ENCODE measurements at places on chromosomes 16 and 17.
A peak's percentile ranks its signal among the peaks of the same experiment; 100 is the strongest.

- DNase-seq = no peak
Measured at GRCh38 chr17:47719411-47720152, 13.5 kb upstream of the TBX21 start.

DNA sequence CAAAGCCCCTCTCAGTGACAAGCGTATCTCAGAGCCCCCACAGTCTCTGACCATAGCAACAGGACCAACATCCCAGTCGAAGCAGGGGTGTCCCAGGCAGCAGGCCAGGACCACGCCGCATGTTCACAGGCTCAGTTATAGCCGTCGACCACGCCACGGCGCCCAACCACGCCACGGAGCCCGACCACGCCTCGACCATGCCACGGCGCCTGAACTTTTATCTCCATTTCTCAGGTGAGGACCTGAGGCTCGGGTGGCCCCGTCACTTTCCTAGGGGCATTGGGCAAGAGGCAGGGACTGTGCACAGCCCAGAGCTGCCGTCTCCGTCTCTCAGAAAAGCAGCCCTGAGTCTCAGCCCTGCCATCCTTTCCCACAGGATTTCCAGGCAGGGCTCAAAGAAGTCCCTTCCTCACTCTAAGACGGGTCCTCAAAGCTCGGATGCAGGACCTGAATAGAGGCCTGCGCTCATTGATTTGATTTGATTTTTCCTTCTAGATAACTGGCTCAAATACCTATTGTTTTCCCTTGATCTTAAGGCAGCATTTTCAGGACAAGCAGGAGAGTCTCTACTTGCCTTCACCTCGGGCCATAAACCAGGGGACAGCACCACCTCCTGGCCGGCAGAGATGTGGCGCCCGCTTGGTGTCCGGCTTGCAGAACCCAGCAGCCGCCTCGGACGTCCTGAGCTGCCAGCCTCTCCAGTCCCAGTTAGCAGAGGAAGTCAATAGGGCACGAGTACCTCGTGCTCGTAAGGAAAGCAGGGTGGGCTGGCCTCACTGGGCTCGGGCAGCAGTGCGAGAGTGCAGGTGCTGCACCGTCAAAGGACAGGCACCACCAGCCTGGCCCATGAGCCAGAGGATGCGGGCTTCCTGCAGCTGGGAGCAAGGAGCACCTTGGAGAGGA is 38.8 kb downstream of the C16orf95 start:
- DNase-seq = peak; percentile 42

DNA sequence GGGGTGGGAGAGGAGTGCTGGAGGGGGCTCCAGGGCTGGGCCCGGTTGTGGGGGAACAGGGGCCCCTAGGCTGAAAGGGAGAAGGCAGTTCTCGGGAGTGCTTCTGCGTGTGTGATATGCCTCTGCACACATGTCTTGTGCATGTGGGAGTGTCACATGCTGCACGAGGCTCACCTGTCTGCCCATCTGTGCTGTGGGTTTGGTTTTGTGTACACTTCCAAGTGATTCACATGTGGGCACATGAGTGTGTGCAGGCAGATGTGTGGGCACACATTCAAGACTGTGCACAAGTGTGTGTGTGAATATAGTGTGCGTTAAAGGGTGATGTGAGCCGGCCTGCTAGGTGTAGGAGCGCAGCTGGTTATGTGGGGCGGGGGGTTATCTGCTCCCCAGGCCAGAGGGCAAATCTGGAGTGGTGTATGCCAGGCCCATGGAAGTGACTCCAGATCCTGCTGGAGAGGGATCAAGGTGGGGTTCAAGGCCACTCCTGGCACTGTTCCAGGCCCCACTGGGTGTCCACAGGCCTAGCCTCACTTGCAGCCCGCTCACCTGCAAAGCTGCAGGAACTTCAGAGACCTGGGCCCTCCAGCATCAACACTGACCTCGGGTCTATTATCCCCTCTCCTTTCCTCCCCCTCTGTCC is 3.8 kb upstream of the BAHCC1 start:
- DNase-seq = no peak

DNA sequence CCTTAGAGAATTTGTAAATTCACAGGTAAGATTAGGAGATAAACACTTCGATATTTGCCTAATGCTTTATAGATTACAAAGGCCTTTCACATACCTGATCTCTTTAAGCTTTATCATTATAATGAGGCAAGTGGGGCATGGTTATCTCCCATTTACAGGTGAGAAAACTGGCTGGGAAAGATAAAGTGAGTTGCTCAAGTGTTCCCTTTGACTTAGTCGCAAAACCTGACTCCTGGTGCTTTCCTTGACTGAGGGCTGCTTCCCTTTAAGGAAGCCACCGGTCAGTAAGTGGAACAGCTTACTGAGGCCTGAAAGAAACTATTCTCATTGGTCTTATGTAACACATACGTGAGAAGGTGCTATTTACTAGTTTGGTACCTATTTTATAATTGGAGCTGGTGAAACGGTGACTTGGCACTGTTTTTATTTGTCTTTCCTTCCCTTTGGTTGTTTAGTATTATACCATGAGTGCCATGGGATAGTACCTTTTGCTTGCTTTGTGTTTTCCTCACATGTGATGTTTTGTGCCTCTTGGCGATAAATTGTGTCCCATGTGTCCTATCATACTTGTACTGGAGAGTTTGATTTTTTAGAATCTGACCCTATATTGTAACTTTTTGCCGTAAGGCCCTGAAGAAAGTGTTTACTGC is 57.2 kb downstream of the NUP88 start:
- no peak for DNase-seq

GRCh38 chr16:78576941-78577340 is 477.5 kb downstream of the WWOX start:
- DNase-seq = no peak

DNA sequence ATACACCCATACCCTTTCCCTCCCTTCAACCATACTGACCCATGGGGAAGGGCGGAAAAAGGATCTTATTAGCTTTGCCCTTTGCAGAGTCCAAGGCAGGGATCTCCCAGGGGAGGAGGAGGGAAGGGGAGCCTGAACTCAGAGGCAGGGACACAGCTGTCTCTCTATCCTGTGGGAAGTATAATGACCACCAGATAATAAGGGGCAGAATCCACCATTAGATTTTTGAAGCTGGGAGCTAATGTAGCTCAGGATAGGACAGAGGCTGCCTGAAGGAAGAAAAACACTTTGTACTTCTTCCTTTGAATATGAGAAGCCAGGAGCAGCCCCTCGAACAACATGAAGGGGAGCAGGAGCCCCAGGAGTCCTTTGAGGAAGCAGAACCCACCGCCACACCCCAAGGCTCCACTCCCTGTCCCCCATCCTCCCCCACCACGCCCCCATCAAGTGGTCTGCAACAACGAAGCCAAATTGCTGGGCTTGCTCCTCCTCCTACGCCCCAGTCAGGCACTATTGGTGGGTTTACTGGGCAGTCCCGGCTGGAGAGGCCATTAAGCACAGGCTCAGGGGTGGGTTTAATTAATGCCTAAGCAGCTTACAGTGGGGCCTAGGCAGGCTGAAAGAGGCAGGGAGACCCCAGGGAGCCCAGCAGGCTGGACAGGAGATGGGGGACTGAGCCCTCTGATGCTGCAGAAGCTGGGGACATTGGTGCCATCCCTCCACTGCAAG is 5.3 kb downstream of the MPP2 start:
- DNase-seq = no peak

DNA sequence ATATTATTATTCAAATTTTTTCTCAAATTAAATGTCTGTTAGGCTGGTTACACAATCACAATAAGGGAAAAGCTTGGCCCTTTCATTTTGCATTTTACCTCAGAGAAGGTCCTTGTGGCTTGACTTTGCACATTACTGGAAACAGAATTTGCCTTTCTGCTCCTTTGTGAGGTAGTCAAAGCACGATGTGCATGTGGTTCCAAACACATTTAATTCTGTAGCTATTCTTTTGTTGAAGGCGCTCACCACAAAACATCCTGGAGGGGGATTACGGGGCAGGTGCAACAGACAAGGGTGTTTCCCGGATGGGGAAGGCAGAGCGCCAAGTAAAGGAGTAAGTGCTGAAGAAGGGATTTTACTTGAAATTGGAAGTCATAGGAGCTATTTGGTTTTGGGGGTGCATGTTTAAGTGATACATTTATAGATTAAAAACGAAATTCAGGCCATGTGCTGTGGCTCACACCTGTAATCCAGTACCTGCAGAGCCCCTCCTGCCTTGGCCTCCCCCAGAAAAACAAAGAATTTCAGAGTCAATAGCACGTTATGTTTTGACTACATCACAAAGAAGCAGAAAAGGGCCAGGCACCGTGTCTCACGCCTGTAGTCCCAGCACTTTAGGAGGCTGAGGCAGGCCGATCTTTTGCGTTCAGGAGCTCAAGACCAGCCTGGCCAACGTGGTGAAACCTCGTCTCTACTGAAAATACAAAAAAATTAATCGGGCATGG is 31.2 kb upstream of the TENT4B start:
- no peak for DNase-seq

- DNase-seq = peak; percentile 72
Measured at GRCh38 chr16:51151961-51152663, 1.0 kb upstream of the SALL1 start.

DNA sequence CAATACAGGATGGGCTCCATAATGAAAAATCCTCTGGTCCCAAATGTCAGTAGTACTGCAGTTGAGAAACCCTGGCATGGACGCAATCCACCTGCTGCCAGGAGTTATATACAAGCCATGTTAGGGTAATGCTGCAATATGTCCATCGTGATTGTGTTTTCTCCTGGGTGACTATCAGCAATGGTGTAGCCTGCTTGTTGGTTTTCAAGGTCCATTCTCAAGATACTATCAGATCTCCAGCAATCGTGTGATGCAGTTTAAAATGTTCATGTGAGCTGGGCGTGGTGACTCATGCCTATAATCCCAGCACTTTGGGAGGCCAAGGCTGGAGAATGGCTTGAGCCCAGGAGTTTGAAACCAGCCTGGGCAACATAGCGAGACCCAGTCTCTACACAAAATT is 24.0 kb downstream of the ABCC1 start:
- no peak for DNase-seq

- no peak for DNase-seq
Measured at GRCh38 chr16:46658925-46659324, 30.1 kb downstream of the VPS35 start.

- DNase-seq = no peak
Measured at GRCh38 chr17:80961541-80962330, 29.9 kb upstream of the CHMP6 start.

- DNase-seq = peak; percentile 43
Measured at GRCh38 chr17:3827124-3827773, 18.8 kb downstream of the NCBP3 start.

- DNase-seq = no peak
Measured at GRCh38 chr17:676060-676700, 38.5 kb downstream of the VPS53 start.

- DNase-seq = no peak
Measured at GRCh38 chr17:57580055-57580739, 164.9 kb downstream of the CCDC182 start.

GRCh38 chr16:49839017-49839825 is 16.7 kb downstream of the ZNF423 start:
- no peak for DNase-seq

DNA sequence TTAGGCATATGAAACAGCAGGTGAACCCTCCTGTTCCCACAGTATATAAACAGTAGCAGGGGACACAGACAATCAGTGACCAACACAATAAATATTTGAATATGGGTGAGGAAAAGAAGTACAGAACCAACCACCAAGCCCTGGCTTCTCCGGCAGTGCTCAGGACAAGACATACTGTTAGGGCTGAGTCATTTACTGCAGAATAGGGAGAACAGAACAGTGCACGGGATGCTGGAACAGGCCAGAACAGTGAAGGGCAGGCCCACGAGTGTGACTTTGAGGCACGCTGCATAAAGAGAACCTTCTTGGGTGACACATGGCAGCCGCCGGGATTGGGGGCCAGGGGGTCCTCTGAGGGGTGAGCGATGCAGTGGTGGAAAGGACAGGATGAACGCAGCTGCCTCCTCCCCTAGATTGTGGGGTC is 160.4 kb downstream of the CMIP start:
- no peak for DNase-seq

DNA sequence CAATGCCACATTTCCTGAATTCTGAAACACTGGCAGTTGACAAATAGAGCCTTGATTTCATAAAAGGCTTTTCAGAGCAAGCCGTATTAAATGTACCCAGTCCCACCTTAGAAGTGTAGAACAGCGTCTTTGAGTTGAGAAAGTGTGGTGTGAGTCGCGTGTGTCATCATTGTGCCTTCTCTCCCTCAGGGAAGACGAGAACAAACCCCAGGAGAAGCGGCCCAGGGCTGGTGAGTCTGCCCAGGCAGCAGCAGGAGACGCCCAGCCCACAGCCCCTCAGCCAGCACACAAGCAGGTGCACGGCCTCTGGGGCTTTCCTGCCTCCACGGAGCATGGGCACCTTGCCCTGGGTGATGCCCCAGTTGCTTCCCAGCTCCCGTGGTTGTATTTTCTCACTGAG is 34.0 kb downstream of the CIBAR2 start:
- DNase-seq = no peak

DNA sequence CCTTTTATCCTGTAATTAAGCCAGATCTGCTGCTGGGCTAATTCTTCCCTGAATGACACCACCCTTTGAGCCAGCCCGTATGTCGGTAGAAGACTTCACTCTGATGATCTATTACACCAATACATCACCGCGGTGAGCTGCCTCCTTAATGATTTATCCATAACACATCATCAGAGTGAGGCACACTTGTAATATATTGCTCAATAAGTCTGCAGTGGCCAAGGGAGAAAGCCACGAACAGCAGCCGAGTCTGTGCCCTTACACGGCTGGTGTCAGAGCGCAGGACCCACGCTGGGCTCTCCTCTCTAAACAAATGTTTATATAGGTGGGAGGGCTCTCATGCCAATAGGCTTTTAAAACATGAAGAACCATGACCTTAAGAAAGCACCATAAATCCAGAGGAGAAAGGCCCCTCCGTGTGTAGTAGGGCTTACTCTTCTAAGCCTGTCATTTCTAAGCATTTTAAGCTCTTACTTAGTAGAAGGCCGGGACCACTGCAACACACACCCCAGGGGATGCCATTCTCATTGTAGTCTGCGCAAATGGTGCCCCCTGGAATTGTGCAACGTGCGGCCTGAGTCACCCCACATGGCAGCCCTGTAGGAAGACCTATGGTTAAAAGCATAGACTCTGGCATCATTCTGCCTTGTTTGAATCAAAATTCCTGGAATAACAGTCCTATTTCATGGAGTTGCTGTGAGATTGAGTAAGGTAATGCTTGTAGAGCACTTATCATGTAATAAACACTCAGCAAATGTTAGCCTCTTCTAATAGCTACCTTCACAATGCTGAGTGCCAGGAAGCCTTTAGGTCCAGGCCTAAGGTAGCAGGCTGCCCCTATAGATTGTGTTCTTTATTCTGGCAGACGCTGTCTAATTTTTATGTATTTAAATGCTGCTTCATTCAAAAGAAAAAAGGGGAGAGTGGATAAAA is 26.1 kb downstream of the MRPS23 start:
- DNase-seq = no peak

GRCh38 chr17:7283471-7284216 is 2.1 kb downstream of the SLC2A4 start:
- DNase-seq = no peak

- DNase-seq = no peak
Measured at GRCh38 chr16:77700846-77701245, 21.5 kb upstream of the NUDT7 start.
